Stimulated activated CD8-positive, alpha-beta memory T cell treated with anti-CD3 and anti-CD28 coated beads, Interleukin-7, amount 100 ng/mL, for 48 hours (primary cell): ENCODE measurements at places on chromosomes 3 and 15.
A peak's percentile ranks its signal among the peaks of the same experiment; 100 is the strongest.

DNA sequence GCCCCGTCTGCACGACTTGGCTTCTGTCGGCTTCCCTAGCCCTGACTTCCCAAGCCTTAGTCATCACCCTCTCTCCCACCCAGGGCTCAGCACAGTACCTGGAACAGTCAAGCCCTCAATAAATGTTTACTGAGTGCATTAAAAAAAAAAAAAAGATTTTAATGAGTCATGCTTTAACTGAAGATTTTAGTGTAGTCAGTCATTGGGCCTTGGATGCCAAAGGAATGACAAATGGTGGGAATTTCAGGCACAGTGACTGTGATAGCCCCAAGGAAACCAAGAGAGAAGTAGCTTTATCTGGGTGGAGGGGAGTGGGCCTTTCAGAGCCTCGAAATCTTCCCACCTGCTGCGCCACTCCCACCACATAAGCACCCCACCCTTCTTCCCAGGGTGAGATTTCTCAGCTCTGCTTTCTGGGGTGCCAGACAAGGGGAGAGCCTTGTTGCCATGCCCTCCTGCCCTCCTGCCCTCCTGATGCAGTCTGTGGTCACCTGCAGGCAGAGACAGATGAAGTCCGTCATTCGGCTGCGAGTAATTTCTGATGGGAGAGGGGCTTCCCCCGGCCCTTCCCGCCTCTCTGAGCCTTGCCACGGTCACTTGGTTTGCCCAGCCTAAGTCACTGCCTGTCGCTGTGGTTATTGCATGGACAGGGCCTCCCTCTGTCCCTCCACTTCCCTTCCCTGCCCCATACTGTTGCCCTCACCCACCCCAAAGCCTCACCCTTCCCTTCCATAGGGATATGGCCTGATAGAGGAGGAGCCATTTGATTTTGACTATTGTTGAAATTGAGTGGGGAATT, 41.8 kb downstream of the SMAD3 start:
- DNase-seq: no peak

- DNase-seq: no peak
These were observed 25.5 kb downstream of the ESYT3 start for GRCh38 chr3:138459619-138460535.

- DNase-seq: no peak
These were observed 65.6 kb downstream of the MAP4 start for GRCh38 chr3:47950453-47951169.

DNA sequence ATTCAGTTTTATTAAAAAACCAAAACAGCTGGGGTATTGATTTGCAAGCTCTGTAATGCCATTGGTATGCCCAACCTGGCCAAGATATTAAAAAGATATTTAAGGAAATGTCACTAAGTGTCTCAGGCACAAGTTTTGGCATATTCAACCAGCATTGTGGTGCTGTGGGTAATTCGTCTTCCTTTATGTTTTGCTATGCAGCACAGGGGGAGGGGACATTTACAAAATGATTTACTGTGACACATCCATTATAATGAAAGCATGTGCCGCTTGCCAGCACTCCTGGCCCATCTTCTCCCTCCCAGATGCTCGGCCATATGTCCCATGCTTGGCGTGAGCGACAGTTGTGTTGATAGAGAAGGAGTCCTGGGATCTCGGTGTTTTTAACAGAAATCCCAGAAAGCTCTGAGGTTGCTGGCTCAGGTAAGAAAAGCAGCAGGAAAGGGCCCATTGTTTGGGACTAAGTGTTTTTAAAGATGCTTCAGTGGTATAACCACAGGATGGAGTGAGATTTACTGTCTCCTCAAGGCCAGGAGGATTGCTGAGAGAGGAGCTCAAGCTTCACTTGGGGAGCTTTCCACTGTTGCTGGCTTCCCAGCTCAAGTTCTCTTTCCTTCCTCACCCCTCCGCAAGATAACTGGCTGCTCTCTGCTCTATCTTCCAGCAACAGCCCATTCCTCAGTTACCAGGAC, 158.2 kb upstream of the TSC22D2 start:
- no peak for DNase-seq

DNA sequence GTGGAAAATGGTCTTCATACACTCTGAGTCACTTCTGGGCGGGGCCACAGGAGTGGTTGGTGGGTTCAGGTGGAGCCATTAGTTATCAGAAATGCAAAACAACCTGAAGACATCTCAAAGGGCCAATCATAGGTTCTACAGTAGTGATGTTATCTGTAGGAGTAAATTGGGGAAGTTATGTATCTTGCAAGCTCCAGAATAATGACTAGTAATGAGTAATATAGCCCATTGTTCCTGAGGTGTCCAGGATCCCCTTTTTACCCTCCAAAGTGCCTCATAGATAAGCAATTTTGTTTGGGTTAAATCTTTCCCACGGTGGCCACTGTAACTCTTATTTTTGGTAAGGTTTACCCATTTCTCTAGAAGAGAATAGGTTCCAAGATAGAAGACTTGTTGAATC, 91.7 kb downstream of the PIK3R4 start:
- no peak for DNase-seq

DNA sequence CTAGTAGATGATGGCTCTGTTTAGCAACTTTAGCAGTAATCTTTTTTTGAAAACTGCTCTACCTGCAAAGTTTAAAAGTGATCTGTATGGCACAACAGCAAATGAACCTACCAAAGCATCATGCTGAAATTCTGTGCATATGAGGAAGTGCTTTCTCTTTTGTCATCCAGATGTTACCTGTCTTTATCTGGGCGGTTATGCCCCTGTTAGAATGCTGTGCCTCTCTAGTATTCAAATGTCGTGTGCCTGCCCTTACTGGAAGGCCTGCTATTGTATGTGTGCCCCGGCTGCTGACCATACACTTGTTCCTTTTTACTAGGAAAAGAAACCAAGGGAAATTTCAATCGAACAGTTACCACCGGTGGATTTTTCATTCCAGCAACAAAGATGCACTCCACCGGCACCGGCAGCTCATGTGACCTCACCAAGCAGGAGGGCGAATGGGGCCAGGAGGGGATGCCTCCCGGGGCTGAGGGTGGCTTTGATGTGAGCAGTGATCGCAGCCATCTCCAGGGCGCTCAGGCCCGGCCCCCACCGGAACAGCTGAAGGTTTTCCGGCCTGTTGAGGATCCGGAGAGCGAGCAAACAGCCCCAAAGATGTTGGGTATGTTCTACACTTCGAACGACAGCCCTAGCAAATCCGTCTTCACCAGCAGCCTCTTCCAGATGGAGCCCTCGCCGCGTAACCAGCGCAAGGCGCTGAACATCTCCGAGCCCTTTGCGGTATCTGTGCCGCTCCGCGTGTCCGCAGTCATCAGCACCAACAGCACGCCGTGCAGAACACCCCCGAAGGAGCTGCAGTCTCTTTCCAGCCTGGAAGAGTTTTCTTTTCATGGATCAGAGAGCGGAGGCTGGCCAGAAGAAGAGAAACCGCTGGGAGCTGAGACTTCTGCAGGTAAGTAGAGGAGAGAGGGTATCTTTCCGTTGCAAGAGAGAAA, 61.6 kb downstream of the TMEM39A start:
- no peak for DNase-seq

DNA sequence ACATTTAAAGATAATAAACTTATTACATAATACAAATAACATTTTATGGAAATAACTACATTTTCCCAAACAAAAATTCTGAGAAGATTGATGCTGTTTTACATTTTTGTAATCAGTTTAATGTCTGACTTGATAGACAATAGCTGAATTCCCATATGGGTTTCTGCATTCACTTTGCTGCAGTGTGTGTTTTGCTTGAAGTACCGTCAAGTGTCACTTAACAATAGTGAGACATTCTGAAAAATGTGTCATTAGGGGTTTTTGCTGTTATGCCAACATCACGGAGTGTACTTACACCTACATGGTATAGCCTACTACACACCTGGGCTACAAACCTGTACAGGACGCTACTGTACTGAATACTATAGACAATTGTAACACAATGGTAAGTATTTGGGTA, 57.5 kb downstream of the USF3 start:
- DNase-seq: no peak

DNA sequence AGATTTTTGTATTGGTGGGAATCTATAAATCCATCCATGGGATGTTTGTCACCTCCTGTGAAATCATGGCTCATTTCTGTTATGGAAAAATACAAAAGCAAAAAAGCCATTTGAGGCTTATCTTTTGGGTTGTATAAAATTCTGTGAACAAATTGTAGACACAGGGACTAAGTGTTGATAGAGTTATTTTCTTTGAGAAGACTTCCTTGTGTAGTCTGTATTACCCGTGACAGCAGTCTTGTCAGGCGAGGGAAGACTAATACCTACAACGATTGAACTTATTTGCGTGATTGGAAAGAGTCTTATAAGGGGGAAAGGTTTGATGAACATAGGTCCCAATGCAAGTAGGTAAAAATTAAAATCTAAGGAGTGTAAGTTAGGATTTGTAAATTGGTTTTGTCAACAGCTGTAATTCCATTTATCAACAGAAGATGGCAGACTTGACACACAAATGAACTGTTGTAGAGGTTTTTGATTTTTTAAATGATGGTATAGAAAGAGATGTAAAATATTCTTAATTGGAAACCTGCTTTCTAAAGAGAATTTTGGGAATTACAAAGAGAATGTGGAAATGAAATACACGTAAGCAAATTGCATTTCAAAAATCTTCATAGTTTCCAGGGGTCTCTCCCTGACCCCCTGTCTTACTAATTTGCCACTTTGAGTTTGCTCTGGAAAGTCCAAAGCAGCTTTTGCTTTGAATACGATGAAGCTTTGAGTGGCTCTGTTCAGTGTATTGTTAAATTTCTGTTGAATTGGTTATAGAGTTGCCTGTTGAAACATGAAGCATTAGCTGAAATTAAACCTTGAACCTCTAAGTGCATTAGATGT, 33.2 kb downstream of the SLC25A26 start:
- no peak for DNase-seq

DNA sequence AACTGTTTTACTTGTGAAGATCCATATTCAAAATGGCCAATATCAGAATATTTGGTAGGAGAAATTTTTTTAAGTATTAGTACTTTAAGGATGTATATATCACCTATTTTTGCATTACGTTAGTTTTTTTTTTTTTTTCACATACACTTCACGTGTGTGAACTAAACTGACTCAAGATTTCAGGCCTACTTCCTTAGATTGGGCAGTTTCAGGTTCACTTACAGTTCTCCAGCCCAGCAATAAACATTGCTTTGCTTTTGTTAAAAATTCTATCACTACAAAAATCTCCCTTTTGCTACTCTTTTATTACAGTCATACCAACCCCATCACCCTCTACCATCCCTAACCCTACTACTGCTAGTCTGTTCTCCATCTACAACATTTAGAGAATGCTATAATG, 183.6 kb downstream of the KCNH8 start:
- no peak for DNase-seq

DNA sequence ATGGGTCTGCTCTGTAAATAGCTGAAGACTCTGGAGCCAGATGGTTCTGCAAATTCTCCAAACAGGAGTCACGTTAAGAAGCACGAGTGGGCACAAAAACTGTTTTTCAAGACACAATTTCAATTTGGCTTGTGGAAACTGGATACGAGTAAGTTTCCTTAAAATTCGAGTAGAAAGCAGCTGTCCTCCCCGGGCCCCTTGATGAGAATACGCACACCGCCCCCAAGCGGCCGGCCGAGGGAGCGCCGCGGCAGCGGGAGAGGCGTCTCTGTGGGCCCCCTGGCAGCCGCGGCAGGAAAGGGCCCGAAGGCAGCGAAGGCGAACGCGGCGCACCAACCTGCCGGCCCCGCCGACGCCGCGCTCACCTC, 778 bp upstream of the THBS1 start:
- peak; percentile 72 for DNase-seq

DNA sequence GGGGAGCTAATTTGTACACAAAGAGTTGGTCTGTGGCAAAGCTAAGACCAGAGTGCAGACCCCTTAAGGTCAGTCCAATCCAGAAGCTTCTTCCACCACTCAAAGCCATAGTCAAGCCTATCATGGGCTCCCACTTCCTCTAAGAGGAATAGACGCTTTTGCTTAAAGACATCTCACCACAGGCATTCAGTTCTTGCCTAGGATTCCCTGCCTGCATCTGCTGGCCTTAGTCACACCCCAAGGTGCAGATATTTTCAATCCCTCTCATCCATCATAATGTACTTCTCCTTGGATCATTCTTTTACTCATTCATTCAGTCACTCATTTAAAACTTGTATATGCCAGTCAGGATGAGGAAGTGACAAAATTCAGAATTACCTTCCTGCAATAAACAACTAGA, 179.6 kb upstream of the STT3B start:
- DNase-seq: no peak

- DNase-seq: no peak
These were observed 23.1 kb upstream of the GP5 start for GRCh38 chr3:194422188-194422587.
